ENCODE measurements at places on chromosomes 7 and 10. TPM values are rescaled to one million over a fixed set of nuclear protein-coding genes. Genes with fewer than 3 reads are reported as not detected.

GRCh38 chr7:140364819-140365218, 33.5 kb downstream of the SLC37A3 start:
- DNase-seq: no peak

DNA sequence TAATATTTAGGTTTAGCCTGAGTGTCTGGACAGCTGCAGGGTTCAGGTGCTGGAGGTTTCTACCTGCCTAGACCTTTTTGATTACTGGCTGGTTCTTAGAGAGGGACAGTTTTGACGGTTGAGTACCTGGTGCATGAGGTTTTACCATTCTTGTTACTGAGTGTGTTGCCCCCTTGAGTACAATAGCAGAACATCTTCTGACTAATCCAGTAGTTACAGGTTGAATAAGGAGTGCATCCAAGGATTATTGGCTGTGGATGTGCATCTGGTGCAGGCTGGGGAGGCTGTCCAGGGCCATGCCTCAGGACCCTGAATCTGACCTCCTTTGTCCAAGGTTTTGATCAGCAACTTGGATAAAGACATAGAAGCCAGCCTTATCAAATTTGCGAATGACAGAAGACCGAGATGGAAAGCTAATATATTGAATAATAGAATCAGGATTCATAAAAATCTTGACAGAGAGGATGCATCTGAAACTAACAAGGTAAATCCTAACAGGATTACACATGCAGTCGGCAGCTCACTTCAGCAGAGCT, 23.1 kb downstream of the PLPP4 start:
- DNase-seq: no peak

GRCh38 chr7:100485471-100485876, 1.7 kb downstream of the NYAP1 start:
- DNase-seq: no peak

GRCh38 chr10:49519717-49520116, 19.2 kb downstream of the ERCC6 start:
- no peak for DNase-seq

KLLN gene
- polyA plus RNA-seq: 1.0 TPM

DNA sequence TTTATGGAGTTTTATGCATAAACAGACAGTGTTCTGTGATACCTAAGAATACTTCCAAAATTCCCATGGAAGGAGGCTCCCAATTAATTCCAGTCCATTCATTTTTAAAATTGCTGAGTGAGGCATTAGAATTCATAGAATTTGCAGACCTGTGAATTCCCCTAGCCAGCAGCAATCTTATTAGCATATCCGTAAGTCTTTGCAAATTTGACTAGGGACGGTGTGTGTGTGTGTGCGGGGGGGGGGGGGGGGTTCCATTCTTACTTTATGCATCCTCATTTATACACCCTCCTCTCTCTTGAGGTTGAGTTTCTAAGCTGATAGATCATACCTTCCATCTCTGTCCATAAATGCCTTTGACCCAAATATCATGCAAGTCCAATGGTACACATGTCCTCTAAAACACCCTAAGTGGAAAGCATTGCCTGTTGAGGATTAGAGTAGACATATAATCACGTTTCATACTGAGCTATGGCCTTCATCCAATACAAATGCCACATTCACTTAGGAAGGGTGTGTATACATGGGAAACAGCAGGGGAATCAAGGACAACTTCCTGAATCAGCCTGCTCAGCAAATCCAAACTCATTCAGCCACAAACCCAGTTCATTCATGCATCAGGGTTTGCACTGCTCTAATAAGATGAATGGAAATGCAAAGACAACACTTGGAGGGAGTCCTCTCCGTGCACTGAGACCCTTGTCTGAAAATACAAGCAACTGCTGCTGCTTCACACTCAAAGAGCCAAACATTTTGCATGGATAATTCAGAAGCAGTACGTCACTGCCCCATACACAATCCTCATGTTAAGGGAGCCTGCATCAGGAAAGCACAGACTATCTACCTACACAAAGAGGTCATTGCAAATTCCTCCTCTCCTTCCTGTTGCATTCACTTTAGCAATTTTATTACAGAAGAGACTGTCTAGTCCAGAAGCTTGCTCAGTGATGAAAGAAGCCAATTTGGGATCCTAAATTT, 350.8 kb downstream of the KCNMA1 start:
- DNase-seq: no peak

GRCh38 chr7:29588900-29589696, 25.5 kb downstream of the PRR15 start:
- DNase-seq: no peak

DNA sequence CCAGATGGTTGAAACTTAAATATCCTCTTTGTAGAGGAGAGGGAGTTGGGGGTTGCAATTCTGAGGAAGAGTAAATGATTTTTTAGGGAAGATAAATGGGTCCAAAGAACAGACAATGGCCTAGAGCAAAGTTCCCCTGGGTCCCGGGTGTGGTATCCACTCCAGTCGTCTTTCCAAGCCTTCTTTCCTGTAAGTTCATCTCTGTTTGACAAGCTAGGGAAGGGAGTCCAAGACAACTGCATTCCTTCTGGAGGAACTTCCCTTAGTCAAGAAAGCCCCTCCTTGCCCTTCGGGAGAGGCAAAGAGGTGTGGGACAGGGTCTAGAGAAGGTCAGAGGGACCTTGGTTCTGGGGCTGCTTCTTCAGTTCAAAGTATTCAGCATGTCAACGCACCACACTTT, 33.4 kb downstream of the C10orf71 start:
- DNase-seq: no peak

DNA sequence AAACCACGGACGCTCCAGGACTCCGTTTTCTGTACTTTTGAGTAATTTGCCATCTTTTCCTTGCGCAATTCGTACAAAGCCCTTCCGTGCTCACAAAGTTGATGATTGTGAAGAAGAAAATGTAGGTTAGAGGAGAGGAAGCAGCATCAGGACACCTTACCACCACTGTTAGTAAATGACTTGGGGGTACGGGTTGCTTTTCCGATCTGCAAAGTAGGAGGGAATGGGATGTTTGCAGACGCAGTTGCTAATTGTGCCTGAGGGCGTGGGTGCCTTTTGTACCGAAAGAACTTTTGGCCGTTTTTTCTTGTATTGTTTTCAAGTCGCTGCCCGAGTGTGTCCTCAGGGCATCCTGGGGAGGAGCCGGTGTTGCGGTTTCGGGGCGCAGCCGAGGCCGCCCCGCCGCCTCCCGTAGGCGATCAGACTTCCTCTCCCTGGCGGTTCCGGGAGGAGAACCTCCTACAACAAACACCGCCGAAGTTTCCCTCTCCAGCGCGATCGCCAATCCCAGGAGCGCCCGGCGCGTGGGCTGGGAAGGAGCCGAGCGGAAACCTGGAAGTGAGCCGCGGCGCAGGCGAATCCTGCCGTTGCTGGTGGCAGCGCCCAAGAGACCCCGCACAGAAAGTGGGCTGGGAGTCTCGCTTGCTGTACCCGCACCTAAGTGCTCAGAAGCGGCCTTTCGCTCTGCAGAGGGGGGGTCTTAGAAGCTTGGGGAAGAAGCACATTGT, 1.0 kb downstream of the PRR15 start:
- DNase-seq: peak; percentile 32

SORBS1 gene
- polyA plus RNA-seq: 60.2 TPM

GDF10 gene
- 2.5 TPM for polyA plus RNA-seq

- no peak for DNase-seq
Observed at GRCh38 chr10:49163741-49164140, 24.4 kb downstream of the TMEM273 start.

DNA sequence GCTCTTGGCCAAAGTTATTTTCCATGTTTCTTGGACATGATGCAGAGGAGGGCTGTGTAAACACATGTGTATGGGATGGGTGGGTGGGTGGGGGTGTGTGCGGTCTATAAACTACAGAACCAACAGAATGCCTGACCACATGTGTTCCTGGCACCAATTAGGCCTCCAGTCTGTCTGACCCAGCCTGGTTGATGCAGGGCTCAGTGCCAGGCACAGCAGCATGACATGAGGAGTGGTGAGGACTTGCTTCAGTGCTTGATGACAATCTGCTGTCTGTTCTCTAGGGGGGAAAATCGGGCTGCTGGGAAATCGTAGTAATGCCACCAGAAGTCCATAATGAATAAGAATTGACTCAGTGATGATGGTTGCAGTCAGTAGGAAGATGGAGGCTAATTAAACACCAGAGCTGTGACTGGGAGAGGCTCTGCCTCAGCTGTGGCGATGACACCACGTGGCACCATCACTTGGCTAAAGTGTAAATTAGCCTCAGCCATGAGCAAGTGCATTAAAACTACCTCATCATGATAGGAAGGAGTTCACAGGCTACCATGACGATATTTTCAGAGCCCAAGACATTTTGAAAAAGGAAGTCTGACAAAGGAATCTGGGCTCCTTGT, 260.1 kb upstream of the PODXL start:
- no peak for DNase-seq

PNLIPRP2 gene
- 11.9 TPM for polyA plus RNA-seq

MBL2 gene
- polyA plus RNA-seq: 0.09 TPM

- DNase-seq: no peak
Observed at GRCh38 chr10:116671274-116671926, 50.6 kb downstream of the PNLIPRP2 start.

GRCh38 chr7:6563936-6564770, 12.9 kb upstream of the GRID2IP start:
- DNase-seq: no peak

DNA sequence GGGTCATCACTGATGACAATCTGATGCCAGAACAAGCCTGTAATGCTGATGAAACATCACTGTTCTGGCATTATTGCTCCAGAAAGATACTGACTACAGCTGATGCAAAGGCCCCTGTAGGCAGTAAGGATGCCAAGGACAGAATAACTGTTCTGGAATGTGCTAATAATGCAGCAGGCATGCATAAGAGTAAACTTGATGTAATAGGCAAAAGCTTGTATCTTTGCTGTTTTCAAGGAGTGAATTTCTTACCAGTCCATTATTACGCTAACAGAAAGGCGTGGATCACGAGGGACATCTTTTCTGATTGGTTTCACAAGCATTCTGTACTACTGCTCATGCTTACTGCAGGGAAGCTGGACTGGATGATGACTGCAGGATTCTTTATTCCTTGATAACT, 18.7 kb downstream of the LCOR start:
- DNase-seq: no peak

- DNase-seq: no peak
Observed at GRCh38 chr10:9427209-9427608, 1372.7 kb downstream of the GATA3 start.

INTS1 gene
- 50.0 TPM for polyA plus RNA-seq

LIPN gene
- not detected for polyA plus RNA-seq

ZNF107 gene
- 6.1 TPM for polyA plus RNA-seq

DNA sequence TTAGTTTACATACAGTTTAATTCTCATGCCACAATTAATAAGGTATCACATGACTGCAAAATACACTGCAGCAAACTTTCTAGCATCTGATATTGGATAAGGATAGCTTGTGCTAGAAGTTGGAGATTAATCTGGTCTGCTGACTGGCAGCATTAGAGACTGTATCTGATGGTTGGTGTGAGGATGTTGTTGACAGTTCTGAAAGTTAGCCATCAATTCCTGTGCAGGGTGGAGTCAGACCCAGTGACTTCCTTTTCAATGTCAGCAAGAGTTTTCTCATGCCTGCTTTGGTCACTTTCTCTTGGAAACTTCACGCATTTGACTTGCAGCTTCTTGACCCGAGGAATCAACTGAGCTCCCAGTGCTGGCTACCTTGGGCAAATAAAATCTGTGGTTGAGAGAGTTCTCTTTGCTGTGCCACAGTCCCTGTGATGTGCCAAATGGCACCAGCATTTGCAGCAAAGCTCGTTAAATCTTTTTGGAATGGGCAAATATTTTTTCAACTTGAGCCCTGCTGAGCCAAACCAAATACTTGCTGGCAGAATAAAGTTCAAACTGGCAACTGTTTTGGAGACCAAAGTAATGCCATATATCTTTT, 233.0 kb downstream of the TRIL start:
- DNase-seq: no peak

SLC35B4 gene
- polyA plus RNA-seq: 10.5 TPM

- no peak for DNase-seq
Observed at GRCh38 chr7:25613912-25614311, 385.6 kb upstream of the NPVF start.

ZNF488 gene
- 2.2 TPM for polyA plus RNA-seq

- no peak for DNase-seq
Observed at GRCh38 chr10:58818900-58819299, 306.2 kb downstream of the BICC1 start.

IGF2BP3 gene
- polyA plus RNA-seq: 61.6 TPM

WDR86 gene
- 12.0 TPM for polyA plus RNA-seq

- no peak for DNase-seq
Observed at GRCh38 chr10:71694039-71694501, 25.5 kb downstream of the C10orf105 start.

GRCh38 chr10:67657775-67658174, 38.2 kb downstream of the CTNNA3 start:
- no peak for DNase-seq
